ENCODE measurements at places on chromosomes 2 and 18.
A peak's percentile ranks its signal among the peaks of the same experiment; 100 is the strongest.

DNA sequence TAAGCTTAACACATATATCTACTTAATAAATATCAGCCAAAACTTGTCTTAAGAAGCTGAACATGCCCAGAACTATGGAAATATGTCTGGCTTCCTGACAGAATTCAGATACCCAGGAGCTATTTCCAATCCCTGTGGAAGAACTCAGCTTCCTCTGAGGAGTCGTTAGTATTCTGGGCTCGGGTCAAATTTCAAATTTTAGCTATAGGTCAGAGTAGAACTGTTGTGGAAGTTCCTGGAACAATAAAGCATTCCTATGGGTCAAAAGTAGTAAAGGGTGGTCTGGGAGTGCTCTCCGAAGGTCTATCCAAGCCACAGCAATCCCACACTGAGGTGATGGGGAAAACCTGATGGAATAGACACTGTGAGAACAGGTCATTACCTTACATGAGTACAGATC is 342.7 kb upstream of the CHST9 start:
- no peak for DNase-seq

- no peak for DNase-seq
Measured at GRCh38 chr2:200302940-200303727, 3.4 kb upstream of the SPATS2L start.

- DNase-seq: no peak
Measured at GRCh38 chr2:36882532-36882931, 83.8 kb downstream of the STRN start.

GRCh38 chr2:69683170-69683971 is 39.8 kb upstream of the AAK1 start:
- no peak for DNase-seq

DNA sequence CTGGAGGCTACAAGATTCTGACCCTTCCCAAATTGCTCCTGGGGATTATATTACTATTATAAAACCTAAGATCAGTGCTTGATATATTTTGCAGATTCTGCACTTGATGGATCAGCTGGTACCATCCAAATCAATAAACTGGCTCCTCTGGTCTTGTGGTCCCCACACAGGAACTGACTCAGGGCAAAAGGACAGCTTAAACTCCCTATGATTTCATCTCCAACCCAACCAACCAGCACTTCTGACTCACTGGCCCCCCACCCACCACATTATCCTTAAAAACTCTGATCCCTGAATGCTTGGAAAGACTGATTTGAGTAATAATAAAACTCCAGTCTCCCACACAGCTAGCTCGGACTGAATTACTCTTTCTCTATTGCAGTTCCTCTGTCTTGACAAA is 82.1 kb downstream of the TMEM163 start:
- DNase-seq: no peak

DNA sequence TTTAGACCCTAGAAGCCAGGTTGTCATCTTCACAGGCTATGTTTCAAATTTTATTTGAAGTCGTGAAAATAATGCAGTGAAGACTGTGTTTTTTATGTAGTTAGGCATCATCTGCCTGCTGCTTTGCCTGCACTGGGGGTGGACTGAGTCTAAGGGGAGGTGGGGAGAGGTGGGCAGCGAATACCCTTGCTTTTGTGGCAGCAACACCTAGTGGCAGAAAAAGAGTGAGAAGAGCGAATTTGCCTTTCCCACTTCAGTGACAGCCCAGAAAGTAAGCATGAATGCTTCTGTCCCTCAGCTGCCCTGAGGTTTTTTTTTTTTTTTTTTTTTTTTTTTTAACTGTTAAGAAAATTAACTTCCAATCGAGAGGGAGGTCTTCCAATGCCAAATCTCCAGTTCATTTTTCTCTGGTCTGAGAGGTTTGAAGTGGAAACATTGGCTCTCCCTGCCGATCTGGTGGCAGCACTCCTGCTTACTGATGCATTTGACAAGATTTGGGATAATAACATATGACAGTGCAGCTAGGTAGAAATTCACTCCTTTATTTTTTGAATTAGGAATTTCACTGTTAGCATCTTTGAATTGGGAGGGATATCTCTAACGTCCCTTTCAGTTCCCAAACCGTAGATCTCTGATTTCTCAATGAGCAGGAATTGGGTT is 60.3 kb upstream of the LYPD6B start:
- DNase-seq: no peak

- DNase-seq: no peak
Measured at GRCh38 chr2:101566632-101567228, 91.8 kb upstream of the RFX8 start.

DNA sequence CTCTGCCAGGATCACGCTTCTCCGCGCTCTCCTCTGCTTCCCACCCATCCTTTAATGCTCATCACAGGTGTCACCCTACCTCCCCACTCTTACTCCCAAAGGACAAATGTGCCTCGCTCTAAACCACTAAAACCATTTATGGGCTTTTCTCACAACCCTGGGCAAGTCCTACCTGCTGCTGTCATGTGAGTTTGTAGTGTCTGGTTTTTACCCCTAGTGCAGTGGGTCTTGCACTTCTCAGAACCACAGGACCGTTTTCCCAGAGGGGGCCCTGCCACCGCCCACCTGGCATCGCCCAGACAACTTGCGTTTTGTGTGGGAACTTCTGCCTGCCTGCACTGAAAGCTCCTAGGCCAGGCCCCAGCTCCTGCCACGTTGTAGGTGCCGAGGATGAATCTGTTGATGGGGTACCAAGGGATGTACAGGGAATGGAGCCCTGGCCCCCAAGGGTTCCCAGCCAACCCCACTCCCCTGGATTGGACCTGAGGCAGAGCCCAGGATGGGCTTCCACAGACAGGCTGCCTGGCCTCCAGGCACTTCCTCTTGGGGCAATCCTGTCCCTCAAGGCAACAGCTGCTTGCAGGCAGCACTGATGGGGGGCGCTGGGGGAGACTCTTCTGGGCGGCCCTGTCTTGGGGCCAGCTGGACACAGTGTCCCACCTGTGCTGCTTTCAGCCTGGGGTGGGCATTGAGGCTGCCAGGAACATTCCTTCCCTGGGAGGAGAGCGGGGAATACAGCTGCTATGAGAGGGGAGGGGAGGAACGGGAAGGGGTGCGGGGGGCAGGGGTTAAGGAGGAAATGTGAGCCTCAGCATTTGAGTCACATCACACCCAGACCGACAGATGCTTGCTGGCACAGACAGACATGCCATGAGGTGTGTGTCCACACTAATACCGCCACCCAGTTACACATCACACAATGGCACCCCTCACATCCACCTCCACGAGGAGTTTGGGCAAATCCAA is 176.3 kb downstream of the ZFP36L2 start:
- no peak for DNase-seq

- DNase-seq: no peak
Measured at GRCh38 chr2:45913539-45913938, 262.1 kb downstream of the PRKCE start.

GRCh38 chr2:45855374-45855773 is 203.9 kb downstream of the PRKCE start:
- DNase-seq: no peak

DNA sequence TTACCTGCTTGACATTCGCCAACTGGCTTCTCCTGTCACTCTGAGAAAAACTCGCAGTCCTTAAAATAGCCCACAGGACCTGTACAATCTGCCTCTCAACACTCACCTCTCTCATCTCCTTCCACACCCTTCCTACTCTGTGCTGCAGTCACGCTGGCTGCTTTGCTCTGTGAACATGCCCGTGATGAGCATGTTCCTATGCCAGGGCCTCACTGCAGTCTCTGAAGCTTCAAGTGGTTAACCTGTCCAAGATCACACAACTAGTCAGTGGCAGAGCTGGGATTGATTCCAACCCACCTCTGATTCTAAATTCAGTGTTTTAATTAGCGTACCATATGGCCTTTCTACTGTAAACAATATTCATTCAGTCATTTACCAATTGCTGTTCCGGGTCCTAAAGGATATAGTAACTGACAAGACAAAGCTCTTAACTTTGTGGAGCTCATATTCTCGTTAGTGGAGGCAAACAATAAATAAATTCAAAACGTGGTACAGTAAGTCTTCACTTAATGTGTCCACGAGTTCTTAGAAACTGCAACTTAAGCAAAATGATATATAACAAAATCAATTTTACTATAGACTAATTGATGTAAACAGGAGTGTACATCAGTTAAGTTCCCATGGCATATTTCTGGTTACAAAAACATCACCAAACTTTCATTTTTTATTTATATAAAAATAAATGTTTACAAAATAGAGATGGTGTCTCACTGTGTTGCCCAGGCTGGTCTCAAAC is 38.9 kb upstream of the FBXO11 start:
- DNase-seq: no peak

GRCh38 chr2:224157655-224158054 is 118.6 kb upstream of the SERPINE2 start:
- no peak for DNase-seq

- DNase-seq: no peak
Measured at GRCh38 chr2:113818382-113818951, 62.0 kb upstream of the SLC35F5 start.

DNA sequence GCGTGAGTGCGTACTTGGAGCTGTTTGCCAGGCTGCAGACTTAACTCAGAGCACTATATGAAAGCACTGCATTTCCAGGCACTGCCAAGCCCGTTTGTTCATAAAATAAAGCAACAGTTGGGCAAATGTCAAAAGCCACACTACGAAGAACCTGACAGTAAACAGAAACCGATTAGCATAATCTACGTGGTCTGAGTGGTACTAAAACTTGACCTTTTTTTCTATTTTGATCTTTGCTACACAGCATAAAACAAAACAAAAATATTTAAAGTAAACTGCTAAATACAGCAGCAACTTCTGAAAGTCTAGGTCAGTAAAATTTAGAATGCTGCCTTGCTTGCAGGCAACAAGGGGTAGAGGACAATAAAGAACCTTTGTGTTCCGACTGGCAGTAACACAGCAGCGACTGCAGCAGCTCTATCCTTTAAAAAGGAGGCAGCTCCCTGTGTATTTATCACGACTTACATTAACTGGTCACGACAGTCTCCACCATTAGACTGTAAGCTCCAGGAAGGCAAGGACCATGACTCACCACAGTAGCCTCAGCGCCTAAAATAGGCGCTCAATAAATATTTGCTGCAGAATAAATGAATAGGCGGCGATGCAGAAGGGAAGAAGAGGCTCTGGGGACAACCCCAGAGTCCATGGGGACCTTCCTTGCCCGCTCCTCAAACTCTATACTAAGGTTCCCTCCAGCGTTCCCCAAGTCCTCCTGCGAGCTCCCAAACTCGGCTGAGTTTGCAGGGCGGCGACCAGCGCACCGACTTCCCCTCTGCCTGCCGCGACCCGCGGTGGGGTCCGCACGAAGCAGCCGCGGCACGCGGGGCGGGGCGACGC is 902 bp downstream of the SS18 start:
- no peak for DNase-seq

DNA sequence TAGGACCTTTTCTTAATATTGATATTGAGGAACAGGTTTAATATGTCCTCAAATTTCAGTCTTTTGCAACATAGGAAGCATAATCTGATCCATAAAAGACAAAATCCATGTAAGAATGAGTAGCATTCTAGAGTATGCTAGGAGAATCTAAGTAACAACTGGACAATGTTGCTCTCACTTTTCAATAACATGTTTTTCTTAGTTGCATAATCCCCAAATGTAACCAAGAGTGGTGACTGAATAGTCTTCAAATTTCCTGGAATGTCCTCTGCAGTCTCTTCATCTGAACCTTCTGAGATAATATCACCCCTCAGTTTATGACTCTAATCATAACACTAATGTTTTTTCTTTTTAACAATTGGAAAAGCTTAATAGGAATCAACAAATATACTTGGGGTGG is 110.0 kb upstream of the ZEB2 start:
- DNase-seq: no peak

DNA sequence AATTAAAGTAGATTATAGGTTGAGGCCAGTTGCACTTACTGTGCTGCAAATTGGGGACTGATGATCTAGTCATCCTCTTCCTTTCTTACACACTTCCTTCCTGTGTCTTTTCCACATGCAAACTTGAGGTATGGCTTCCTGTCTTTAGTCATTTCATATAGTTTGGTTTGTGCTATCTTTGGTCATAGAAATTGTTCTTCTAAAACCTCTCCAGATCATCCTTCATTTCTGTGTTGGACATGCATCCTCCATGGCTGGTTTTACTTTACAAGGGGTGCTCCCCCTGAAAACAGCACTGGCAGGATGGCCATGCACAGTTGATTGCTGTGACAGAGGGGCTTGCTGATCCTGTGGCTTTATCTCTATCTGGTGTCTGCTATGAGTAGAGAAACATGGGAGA is 36.5 kb downstream of the MGAT5 start:
- no peak for DNase-seq

GRCh38 chr2:182816866-182817265 is 49.6 kb downstream of the FRZB start:
- no peak for DNase-seq

DNA sequence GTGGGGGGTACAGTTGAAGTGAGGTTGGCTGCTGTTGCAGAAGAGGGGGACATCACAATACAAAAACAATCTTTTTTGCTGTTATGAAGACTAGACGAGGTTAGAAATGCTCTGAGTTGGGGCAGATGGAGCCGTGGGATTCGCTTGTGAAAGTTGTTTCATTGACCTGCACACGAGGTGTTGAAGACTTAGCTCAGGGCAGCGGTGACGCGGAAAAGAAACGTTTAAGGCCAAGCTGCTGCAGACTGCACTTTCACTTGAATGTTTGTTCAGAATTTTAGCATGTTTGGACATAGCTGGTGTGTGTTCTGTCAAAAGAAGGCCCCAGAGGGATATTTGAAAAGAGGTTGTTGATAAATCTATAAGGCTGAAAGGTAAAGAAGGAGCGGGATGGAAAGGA is 46.3 kb downstream of the MTCL1 start:
- DNase-seq: no peak

GRCh38 chr2:119435081-119435952 is 3.7 kb downstream of the TMEM37 start:
- DNase-seq: no peak

DNA sequence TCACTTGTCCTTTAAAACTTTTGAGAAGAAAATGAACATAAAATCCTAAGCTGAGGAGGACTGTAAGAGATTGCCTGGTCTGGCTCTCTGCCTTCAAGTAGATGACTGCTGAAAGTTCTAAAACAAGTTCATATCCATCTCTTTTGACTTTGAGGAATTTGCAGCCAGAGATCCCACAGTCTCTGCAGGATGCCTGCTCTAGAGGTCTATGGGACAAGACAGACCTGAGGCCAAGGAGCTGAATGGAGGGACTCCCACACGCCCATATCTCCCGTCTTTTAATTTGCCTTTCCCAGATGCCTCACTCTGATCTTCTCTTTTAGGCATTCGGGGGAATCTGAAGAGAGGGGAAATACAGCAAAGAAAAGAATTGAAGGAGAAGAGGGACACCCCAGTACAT is 255.9 kb upstream of the RASGRP3 start:
- DNase-seq: no peak

DNA sequence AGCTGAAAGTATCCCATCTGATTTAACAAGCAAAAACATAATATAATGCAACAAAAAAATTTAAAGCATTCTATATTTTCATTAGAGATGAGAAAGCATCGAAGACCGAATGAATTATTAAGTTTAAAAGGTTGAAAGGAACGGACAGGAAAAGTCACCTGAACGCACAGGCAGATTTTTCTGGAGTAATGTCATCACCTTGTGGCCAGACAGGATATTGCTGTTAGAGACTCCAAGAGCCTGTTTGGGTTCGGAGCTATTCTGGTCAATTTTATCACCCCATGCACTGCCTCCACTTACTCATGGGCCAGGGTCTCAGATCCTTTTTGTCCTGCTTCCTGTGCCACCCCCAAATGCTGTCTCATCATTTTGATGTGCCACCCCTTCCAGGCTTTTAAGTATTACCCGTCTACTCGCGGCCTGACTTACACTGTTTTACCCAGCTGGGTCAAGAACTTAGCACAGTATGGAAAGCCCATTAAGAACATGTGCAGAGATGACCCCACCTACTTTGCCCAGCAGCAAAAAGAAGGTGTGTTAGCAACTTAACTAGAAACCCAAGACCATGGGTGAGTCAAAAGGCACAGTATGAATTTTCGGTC is 27.3 kb downstream of the GKN2 start:
- DNase-seq: peak; percentile 76

All from B cell (primary cell).